Forelimb muscle (tissue), 1 donor: ENCODE measurements at places on chromosomes 7 and 10.

DNA sequence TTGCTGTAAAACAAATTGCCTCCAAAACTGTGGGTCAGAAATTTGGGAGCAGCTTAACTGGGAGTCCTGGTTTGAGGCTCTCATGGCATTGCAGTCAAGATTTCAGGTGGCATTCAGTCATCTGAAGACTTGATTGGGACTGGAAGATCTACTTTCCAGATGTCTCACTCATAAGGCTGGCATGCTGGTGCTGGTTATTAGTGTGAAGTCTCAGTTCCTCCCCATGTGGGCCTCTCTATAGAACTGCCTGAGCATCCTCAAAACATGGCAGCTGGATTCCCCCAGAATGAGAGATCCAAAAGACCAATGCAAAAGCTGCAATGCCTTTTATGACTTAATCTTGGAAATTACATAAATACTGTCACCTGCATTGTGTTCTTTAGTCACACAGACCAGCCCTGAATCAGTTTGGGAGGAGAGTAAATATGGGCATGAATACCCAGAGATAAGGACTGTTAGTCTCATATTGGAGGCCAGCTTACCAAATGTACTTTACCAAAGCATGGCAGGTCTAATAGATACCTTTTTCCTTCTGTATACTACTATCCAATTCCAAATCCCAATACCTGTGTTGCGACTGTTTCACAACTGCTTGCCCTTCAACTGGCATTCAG lies 6.5 kb upstream of the HERPUD2 start:
- DNase-seq: no peak

GRCh38 chr10:103114876-103115275 lies 78.2 kb downstream of the NT5C2 start:
- DNase-seq: no peak

DNA sequence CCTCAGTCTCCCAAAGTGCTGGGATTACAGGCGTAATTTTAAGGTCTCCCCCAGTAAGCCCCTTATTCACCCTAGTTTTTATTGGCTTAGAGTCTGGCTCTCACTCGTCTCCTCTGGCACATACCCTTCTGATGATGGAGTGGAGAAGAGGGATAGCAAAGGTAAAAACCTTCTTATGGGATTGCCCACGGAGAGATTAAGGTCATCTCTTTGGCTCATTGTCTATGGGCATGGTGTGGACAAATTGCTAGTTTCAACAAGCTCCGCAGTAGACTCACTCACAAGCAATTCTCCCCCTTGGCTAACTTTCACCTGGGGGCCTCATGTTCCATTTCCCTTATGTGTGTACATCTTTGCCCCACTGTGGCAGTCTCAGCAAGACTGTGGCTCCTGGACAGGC lies 22.4 kb upstream of the TSGA13 start:
- DNase-seq: no peak

DNA sequence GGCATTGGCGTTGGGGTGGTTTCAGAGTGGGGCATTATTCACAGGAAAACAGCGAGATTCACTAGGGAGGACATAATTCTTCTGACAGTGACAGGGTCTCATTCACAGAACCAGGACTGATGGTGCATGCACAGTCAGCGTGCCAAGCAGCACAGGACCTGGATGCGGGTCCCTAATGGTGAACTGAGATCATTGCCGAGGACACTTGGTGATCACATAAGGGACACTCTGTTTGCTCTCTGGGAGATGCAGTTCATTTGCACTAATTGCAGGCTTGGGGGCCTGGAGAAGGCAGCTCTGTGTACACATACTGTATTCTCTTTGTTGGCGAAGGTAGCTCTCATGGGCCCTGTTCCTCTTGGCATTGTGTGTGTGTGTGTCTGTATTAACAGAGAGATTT lies 716.1 kb downstream of the PHTF2 start:
- no peak for DNase-seq

GRCh38 chr7:87816389-87816788 lies 59.8 kb downstream of the SLC25A40 start:
- DNase-seq: no peak
